Stimulated activated CD4-positive, alpha-beta T cell treated with anti-CD3 and anti-CD28 coated beads, Interleukin-1b, Interleukin-23, amount 100 ng/mL, for 4 hours (primary cell): ENCODE measurements at places on chromosomes 12 and 14.

DNA sequence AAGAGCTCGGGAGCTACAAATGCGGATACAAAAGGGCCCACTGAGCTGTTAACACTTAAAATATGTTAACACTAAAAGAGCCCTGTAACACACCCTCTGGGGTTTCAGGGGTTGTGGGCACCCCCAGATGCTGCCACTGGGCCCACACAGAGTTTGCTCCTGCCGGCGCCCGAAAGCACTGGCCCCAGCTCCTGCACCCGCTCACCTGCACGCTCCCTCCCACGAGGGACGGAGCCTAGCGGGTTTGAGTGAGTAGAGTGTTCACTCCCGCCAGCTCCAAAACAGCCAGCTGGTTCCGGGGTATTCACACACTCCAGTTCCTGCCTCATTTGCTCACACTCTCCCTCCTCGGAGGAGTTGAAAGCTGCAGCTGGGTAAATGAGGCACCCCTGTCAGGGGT is 357.7 kb downstream of the ETNK1 start:
- no peak for DNase-seq

GRCh38 chr12:89889062-89889461 is 180.4 kb upstream of the ATP2B1 start:
- no peak for DNase-seq

DNA sequence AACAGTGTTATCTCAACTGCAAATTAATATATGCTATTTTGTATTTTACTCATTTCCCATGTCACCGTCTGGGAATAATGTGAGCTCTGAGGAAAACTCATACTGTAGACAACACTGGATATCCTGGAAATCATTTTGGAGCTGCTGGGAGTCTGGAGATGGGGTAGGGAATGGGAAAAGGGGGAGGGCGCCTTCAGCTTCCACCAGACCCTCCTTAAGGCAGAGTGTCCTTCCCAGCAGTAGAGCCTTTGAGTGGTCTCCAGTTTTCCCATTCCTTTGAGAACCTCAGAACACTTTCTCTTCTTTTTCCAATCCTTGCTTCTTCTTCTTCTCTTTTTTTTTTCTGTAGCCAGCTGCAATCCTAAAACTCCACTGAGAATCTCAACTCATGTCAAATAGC is 5.4 kb upstream of the LRIG3 start:
- DNase-seq: no peak

DNA sequence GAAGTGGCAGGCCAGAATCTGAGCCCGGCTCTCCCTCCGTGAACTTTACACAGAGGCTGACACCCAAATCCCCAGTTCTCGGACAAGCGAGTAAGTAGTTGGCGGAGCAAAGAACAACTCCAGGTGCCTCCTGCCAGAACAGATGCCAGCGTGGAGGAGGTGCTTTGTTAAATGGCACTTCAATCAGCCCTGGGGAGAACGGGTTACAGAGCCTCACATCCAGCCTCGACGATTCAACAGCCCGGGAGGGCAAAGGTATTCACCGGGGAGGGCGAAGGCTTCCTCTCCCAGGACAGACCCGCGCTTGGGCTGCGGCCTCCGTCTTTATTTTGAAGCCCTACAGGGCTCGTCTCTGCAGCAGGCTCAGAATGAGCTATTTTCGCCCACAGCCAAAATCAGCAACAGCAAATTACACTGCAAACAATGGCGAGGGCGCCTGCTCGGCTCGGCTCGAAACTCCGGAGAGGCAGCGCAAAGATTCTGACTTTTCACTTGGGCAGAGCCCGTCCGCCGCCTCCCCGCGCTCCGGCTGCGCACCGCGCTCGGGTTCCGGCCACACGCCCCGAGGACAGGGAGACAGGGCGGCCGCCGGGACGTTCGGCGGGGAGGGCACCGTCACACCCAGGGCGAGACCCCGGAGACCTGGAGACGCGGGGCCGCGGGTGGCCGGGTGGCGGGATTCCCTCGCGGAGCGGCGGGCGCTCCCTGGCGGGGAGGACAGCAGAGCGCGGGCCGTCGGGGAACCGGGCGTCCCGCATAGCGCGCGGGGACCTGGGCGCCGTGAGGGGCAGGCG is 811 bp downstream of the TMCC3 start:
- DNase-seq: no peak

GRCh38 chr14:21093769-21094681 is 4.4 kb downstream of the ZNF219 start:
- no peak for DNase-seq

GRCh38 chr12:53226815-53227214 is 5.2 kb downstream of the RARG start:
- no peak for DNase-seq

GRCh38 chr14:73465823-73466532 is 7.6 kb upstream of the NUMB start:
- no peak for DNase-seq

- no peak for DNase-seq
Observed at GRCh38 chr14:69877492-69877891, 1.7 kb upstream of the SMOC1 start.

DNA sequence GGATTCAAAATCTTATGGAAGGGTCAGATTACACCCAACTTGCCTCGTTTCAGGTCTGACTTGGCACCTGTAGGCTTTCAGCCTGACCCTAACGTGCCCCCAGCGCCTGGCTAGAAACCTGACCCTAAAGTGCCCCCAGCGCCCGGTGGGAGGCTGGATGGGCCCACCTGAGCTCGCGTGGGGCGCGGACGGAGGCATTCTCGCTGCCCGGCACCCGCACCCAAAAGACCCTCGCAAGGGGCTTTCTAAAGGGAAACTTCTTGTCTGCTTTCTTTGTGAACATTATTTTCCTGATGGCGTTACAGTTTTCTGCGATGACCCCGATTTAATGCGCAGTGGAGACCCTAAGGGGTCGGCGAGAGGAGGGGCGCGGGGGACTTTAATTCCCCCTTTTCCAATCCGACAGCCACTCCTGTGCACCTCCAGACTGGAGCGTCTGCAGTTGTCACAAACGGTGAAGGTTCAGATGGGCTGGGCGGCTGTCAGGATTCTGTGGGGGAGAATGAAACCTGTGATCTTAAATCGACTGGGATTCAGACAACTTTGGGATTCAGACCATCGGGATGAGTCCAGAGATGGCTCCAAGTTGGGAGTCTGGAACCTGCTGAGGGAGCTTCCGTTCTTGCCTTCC is 751 bp upstream of the HRK start:
- no peak for DNase-seq

DNA sequence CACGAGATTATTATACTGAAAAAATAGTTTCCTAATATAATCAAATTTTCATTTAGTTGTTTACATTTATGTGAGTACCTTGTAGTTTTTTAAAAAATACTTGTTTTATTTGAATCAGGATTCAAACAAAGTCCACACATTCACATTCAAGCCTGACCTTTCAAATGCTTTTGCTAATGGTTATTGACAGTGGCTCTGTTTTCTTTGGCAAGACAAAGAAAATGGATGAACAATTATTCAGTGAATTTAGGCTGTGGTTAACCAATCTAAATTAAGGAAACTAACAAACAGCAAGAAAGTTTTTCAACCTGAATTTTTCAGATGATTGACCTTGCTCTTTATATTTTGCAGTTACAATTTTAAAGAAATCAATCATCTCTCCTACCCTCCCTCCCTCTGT is 9.7 kb downstream of the SLC4A8 start:
- DNase-seq: no peak

DNA sequence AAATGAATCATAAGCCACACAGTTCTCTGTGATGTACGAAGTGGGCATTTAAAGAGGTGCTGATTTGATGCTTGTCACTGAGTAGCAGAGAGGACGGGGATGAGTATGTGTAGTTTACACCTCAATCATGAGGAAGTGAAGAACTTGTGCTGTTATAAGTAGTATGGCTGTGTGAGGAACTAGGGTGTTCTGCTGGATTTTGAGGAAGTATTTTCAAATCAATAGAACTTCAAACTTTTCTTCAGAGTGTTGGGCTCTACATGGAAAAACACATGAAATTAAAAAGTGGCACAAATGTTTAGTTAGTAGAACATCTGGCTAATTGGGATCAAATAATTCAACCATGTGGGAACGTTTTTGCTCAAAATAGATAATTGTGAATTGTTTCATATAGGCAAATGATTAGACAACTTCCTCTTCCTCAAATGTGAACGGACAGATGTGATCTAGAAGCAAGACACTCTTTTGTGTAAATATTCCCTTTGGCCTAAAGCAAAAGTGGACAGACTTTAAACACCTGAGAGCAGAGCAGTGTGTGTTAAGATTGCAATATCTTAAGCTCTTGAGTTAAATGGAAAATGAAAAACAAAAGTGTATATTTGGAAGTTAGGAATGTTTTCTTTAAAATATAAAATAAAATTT is 168.5 kb downstream of the NAV3 start:
- DNase-seq: no peak

DNA sequence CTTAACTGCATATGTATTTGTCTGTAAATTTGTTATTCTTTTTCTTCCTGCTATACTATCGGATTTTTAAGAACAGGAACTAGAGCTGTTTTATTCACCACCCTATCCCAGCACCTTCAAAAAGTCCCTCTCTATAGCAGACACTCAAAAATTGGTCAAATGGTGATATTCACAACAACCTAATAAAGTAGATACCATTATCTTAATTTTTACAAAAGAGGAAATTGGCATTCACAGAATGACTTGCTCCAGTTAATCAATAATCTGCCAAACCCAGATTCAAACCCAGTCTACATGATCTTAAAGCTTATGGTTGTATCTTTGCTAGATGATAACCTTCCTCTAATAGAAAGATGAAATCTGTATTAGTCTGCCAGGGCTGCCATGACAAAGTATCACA is 426.6 kb downstream of the EGLN3 start:
- DNase-seq: no peak

- DNase-seq: no peak
Observed at GRCh38 chr12:104279164-104279563, 24.4 kb upstream of the EID3 start.

DNA sequence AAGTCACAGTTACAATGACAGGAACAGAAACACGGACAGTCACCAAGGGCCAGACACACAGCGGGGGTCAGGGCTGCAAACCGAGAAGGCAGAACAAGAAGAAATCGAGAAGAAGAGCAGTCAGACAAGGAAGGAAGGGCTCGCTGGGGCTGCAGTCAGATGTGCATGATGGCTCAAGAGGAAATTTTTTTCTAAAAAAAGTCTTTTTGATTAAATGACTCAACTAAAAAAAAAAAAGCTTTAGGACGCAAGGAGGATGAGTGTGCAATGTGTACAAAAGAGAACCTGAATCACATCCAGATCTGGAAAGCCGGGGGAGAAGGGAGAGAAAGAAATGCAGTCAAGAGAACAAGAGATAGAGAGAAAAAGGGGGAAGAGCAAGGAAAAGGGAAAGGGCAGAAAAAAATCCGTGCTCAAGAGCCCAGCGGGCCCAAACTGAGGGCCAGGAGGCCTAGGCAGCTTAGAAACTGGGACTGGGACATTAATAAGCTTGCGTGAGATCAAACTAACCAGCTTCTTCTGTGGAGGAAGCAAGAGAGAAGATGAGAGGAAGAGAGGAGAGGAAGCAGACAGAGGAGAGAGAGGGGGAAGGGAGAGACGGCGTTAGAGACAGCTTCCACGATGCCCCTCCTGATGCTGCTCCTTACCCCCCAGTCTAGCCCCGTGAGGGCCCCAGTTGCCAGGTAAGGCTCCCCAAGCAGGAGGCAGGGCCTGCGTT is 6.7 kb downstream of the IFFO1 start:
- no peak for DNase-seq

DNA sequence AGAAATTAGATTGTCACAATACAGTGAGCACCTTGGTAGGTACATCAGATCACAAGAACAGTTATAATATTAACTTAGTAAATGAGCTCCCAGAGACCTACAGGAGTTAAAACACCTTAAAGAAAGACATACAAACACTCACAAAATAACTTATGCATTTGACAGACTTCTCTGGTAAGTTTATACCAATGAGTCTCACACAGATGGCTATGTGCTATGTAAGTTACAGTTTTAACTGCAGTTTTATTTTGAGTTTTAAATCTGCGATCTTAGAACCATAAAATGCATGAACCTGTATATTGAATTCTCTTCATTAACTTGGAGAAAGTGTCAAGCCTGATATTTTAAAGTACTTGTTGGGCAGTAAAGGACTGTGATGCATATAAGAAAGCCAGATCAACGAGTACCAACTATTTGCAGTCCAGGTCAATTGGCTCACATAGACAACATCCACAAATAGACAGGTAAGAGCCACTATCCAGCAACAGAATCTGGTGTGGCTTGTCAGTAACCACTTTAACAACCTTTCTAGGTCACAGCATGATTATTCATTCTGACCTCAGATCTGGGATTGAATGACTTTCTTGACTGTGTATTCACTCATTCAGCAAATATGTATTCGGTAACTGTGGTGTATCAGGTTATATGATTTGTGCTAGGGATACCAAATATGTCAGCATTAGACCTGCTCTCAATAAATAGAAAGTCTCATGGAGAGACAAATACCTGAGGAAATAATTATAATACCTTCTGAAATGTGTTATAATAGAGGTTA is 856.6 kb upstream of the MGAT4C start:
- no peak for DNase-seq

DNA sequence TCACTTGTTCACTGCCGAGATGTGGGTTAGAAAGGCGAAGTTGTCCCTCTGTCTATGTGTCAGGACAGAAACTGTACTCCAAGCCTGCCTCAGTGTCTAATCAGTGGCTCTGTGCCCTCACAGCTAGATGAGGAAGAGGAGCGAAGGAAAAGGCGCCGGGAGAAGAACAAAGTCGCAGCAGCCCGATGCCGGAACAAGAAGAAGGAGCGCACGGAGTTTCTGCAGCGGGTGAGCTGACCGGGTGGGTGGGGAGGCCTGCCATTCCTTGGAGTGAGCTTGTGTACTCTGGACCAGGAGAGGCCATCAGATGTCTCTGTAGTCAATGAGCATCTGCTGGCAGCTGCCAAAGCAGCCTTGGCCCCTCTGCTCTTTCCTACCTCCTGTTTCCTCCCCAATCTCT is 33.5 kb downstream of the JDP2 start:
- no peak for DNase-seq

DNA sequence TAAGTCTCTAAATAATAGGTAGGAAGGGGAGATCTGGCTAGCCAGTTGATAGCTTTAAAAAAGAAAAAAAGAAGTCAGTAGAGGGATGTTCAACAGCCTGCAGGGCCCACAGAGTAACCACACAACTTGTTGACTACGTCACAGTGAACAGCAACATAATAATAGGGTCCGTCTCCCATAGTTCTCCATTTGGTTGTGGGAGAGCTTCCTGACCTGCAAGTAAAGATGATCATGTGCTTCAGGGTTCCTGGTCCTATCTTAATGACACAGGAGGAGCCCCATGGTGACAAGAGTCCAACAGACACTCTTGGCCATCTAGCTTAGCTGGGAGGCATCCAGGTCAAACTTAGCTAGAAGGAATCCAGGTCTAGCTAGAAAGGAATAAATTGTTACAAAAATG is 36.2 kb downstream of the FGD6 start:
- DNase-seq: no peak
